ENCODE measurements at places on chromosomes 4 and X. TPM values are rescaled to one million over a fixed set of nuclear protein-coding genes. Genes with fewer than 3 reads are reported as not detected.

The XPNPEP2 gene
- 0.25 TPM for total RNA-seq

The NBDY gene
- 2.7 TPM for total RNA-seq

The LRIT3 gene
- 0.11 TPM for total RNA-seq

The C4orf36 gene
- total RNA-seq, result 0.77 TPM

The NKX6-1 gene
- 0.11 TPM for total RNA-seq

The CENPVL1 gene
- not detected for total RNA-seq

The DGKK gene
- not detected for total RNA-seq

The GPRIN3 gene
- total RNA-seq, result 0.12 TPM

The FMR1NB gene
- not detected for total RNA-seq

The DMRTC1 gene
- not detected for total RNA-seq

The HSD17B13 gene
- 0.22 TPM for total RNA-seq

The AMTN gene
- not detected for total RNA-seq

The SOWAHB gene
- not detected for total RNA-seq

The ARHGAP4 gene
- 2.7 TPM for total RNA-seq

The TLR1 gene
- total RNA-seq, result 2.5 TPM

The ADH7 gene
- not detected for total RNA-seq

The PNMA3 gene
- total RNA-seq, result 0.12 TPM

The DLG3 gene
- total RNA-seq, result 24.7 TPM

The RHOXF2 gene
- not detected for total RNA-seq

The SPANXB1 gene
- not detected for total RNA-seq

The CPEB2 gene
- 25.6 TPM for total RNA-seq

The RAB9B gene
- 3.2 TPM for total RNA-seq
